Thoracic aorta (tissue), 2 donors: ENCODE measurements at places on chromosomes 1 and 21. TPM values are rescaled to one million over a fixed set of nuclear protein-coding genes. Genes with fewer than 3 reads are reported as not detected.

GRCh38 chr1:244280859-244281258, 170.8 kb downstream of the ADSS2 start:
- DNase-seq, result no peak
- H3K27me3 ChIP-seq, result no peaks in the 10 kb centered on the region
- H3K4me3 ChIP-seq, result no peak overlapping the region
- H3K36me3 ChIP-seq, result no peaks in the 10 kb centered on the region

DNA sequence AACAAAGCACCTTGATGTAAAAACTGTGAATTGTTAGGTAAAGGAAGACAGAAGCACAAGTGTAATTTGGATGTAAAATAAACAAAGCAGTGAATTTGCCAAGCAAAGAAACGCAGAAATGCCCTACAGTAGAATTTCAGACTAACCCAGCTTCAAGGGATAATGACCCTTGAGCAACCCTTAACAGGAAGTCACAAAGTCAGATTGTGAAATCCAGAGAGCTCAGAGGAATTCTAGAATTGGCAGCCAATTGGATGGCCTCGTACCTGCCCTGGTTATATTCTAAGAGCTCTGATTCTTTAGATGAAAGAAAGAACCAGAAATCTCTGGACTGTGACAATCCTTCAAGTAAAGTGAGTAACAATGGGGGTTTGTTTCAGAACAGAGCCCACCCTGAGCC, 152.7 kb upstream of the CHRM3 start:
- H3K27me3 ChIP-seq, result no peaks in the 10 kb centered on the region
- no peak overlapping the region for H3K27ac ChIP-seq
- no peaks in the 10 kb centered on the region for H3K4me1 ChIP-seq
- no peak for DNase-seq
- H3K4me3 ChIP-seq, result no peak overlapping the region

DNA sequence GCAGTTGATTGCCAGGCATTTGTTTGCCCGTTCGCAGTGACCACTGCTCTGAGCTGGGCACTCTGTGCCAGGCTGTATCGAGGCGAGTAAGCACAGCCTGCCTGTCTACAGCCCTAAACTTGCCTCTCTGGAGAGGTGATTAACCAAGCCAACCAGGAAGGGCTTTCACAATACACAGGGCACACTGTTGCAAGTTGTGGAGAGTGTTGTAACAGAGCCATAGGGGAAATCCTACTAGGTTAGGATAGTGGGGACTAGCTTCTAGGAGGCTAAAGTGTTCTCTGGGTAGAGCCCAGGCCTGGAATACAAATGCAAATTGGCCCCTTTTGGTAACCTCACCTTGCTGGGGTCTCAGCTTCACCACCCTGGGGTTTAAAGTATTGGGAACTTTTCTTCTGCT, 23.8 kb downstream of the PRDM2 start:
- no peaks in the 10 kb centered on the region for H3K4me1 ChIP-seq
- no peak overlapping the region for H3K27ac ChIP-seq
- no peaks in the 10 kb centered on the region for H3K36me3 ChIP-seq
- no peak for DNase-seq
- no peak overlapping the region for H3K4me3 ChIP-seq
- no peaks in the 10 kb centered on the region for H3K27me3 ChIP-seq

DNA sequence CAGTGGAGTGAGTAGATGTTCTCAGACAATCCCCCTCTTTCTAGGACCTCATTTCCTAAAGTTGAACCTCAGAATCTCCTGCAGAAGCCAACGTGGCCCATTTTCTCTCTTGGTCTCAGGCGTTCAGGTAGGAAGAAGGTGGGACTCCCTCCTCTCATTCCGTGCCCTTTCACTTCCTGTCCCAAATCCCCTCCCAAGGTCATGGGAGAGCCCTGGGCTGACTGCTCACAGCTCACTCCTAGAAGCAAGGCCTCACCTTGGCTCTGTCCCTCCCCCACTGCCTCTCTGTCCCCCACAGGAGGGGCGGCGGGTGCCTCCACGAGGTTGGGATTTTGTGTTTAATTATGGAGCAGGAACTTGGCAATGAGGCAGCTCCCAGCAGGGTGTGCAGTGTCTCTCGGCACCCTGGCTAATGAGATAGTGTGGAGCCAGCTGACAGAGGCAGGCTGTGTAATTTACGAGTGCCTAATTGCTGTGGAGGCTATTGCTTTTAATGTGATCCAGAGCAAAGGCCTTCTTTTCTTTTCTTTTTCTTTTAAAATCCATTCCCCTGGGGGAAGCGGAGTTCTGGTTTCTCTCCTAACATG, 9.1 kb upstream of the CDK18 start:
- no peak for DNase-seq
- no peaks in the 10 kb centered on the region for H3K36me3 ChIP-seq
- no peaks in the 10 kb centered on the region for H3K27me3 ChIP-seq
- H3K4me3 ChIP-seq, result no peak overlapping the region
- peaks cover 15% of the 10 kb centered on the region for H3K4me1 ChIP-seq
- no peak overlapping the region for H3K27ac ChIP-seq

DNA sequence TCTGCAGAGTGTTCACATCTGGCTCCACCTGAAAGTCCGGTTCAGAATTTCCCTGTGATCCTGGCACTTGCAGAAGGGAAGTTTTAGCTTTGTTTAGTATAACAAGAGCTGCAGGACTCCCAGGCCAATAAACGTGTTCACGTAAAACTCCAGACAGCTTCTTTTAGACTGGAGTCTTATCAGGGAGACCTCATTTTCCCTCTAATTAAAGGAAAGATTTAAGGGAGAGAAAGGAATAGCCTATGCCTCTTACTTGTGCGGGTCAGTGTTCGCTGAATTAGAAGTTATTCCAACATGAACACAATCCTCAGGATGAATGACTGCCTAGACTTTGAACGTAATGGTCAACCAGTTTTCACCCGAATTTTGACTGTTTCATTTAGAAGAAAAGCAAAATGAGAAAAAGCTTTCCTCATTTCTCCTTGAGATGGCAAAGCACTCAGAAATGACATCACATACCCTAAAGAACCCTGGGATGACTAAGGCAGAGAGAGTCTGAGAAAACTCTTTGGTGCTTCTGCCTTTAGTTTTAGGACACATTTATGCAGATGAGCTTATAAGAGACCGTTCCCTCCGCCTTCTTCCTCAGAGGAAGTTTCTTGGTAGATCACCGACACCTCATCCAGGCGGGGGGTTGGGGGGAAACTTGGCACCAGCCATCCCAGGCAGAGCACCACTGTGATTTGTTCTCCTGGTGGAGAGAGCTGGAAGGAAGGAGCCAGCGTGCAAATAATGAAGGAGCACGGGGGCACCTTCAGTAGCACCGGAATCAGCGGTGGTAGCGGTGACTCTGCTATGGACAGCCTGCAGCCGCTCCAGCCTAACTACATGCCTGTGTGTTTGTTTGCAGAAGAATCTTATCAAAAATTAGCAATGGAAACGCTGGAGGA, 202.1 kb upstream of the SGIP1 start:
- peak overlapping the region; percentile 77 for H3K27ac ChIP-seq
- peak; percentile 12 for DNase-seq
- peaks cover 45% of the 10 kb centered on the region for H3K4me1 ChIP-seq
- H3K36me3 ChIP-seq, result no peaks in the 10 kb centered on the region
- H3K27me3 ChIP-seq, result no peaks in the 10 kb centered on the region
- H3K4me3 ChIP-seq, result peak overlapping the region; percentile 79

- no peak for DNase-seq
- H3K4me1 ChIP-seq, result peaks cover 61% of the 10 kb centered on the region
- H3K4me3 ChIP-seq, result peak overlapping the region; percentile 88
Measured at GRCh38 chr1:15756143-15757015, 2.2 kb upstream of the FBLIM1 start.

Gene HSF2BP
- total RNA-seq, result not detected

Gene RTCA
- 15.4 TPM for total RNA-seq

Gene WDR47
- 20.5 TPM for total RNA-seq

Gene SLFNL1
- total RNA-seq, result 1.3 TPM

Gene RPS6KC1
- 34.1 TPM for total RNA-seq

Gene CELA3A
- 2.0 TPM for total RNA-seq

Gene FOXO6
- total RNA-seq, result 3.8 TPM
